ENCODE measurements at places on chromosomes 13 and 19.

DNA sequence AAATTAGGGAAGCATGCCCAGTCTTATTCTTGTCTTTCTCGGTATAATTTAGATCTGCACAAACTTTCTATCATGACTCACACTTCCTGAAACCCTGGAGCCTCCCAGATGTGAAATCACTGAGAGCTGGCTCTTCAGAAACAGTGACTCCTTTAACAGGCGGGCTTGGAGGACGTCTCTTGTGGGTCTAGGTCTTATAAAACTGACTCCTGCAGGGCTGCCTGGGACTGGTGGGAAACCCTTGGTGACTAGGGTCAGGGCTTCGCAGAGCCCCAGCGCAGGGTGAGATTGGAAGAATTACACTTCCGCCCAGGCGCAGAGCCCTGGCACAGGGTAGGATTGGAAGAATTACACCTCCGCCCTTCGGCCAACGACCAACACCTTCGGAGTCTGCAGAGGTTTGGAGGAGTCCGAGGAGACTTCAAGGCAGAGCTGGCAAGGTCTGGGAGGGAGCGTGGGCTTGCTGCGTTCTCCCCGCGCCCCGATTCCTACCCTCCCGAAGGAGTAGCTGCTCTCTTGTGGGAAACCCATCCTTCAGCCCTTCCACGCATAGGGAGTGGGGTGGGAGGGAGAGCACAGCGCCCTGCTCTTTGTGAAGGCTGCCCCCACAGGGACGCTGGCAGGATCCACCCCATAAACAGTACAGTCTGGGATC is 43.4 kb upstream of the MAP3K10 start:
- peak; percentile 60 for DNase-seq

DNA sequence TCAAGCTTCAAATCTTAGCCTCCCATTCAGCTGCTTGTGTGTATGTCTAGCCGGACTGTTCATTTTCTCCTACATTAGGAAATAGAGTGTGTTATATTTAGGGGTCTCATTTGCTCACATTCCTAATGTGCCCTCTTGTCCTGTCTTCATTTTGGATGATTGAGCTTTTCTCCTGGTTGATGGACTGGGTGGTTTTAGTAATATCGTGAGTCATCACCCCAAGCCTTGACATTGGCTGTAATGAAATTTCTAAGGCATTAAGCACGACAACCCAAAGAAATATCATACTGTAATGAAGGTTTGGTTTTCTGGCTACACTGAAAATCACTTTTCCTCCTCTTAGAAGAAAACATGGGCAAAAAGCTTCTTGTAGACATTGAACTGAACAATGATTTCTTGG is 110.7 kb upstream of the WASF3 start:
- no peak for DNase-seq

DNA sequence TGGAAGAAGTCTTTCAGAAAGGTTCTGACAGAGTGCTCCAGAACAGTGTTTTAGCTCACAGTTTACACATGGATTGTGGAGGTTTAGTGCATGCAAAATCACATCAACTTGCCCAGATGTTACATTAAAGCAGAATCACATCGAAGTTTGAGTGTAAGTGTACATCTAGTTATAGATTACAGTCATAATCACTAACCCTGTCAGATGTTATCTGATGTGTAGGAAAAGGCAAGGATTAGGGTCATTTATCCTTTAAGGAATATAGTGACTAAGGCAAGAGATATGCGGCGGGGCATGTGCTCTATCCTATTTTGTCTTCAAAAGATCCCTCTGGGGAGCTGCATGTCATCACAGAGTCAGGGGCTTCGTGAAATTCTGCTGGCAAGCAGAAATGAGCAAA is 66.9 kb downstream of the CYSLTR2 start:
- no peak for DNase-seq

DNA sequence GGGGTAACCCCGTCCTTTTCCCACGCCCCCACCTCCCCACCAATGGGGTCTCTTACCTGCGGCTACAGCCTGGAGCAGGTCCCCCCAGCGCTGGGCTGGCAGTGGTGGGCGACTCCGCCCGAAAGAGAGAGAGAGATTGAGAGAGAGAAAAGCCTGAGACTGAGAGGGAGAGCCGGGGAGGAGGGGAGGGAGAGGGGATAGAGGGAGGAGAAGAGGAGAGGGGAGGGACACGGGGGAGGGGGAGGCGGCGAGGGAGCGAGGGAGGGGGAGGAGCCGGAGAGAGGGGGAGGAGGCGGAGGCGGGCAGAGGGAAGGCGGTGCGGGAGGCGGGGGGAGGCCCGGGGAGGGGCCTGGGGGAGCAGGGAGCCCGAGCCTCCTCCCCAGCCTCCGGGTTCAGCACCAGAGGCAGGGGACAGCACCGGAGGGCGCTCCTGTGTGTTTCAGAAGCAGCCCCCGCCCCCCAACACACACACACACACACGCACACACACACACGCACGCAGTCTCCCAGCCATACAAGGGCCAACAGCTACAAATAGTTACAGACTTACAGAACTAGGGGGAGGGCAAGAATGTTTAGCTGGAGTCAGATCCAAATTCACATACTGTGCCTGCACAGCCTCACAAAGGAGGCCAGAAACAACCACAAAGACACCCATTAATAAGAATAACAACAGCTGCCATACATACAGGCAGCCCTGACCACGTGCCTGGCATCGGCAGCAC is at the start of gene SLC8A2:
TSS of gene SLC8A2 (minus strand) at position 161 of the 725 bp plus-strand sequence. CDS start 5,490 bp downstream, outside the sequence.
- peak; percentile 42 for DNase-seq

DNA sequence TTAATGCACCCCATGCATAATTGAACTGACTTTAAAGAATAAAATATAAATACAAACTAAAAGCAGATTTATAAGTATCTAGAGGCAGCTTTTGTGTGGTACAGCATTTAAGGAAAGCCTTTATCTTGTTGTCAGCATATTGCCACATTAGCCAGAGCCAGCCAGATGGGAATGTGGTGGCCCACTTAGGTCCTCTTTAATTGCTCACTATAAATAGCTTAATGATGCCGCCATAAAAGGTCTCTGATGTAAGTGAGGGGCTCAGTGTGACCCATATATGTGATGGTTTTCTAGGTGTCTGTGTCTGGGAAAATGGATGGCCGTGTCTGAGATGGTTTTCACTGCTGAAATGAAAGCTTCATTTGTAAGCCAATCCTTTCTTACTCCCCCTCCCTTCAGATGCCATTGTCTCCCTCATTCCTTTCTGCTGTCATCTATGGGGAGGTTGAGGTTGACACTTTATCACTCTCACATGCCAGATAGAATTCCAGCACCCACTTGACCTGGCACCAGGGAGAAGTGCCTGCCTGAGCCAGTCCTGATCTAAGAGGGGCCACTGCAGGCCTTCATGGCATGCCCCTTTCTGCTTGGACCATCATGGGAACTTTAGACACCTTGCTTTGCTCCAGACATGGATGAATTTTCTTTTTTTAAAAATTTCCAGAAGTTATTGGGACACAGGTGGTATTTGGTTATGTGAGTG is 135.3 kb downstream of the MTUS2 start:
- DNase-seq = no peak

DNA sequence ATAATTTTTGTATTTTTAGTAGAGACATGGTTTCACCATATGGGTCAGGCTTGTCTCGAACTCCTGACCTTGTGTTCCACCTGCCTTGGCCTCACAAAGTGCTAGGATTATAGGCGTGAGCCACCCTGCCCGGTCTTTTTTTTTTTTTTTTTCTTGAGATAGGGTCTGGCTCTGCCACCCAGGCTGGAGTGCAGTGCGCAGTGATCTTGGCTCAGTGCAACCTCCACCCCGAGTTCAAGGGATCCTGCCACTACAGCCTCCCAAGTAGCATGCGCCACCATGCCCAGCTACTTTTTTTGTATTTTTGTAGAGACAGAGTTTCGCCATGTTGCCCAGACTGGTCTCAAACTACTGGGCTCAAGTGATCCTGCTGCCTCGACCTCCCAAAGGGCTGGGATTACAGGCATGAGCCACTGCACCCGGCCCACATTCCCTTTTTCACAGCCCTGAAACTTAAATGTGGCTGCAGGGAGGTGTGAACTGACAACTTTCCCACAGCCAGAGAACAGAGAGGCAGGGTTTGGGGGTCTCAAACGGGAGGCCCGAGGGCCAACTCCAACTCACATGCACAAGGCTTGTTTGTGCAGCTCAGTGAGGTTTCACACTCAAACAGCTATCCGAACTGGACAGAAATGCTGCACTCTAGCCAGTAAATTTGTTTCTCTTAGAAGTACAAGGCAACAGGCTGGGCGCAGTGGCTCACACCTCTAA is 4.4 kb upstream of the S1PR5 start:
- DNase-seq = no peak

GRCh38 chr13:93233997-93234416 is 7.4 kb downstream of the GPC6 start:
- DNase-seq = no peak

GRCh38 chr13:76038920-76039716 is 403.0 kb downstream of the LMO7 start:
- no peak for DNase-seq

GRCh38 chr13:39876258-39876657 is 220.8 kb downstream of the COG6 start:
- peak; percentile 84 for DNase-seq

DNA sequence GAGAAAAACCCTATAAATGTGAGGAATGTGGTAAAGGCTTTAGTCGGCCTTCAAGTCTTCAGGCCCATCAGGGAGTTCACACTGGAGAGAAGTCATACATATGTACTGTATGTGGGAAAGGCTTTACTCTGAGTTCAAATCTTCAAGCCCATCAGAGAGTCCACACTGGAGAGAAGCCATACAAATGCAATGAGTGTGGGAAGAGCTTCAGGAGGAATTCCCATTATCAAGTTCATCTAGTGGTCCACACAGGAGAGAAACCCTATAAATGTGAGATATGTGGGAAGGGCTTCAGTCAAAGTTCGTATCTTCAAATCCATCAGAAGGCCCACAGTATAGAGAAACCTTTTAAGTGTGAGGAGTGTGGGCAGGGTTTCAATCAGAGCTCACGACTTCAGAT is 11.7 kb downstream of the ZNF226 start:
- DNase-seq = no peak

DNA sequence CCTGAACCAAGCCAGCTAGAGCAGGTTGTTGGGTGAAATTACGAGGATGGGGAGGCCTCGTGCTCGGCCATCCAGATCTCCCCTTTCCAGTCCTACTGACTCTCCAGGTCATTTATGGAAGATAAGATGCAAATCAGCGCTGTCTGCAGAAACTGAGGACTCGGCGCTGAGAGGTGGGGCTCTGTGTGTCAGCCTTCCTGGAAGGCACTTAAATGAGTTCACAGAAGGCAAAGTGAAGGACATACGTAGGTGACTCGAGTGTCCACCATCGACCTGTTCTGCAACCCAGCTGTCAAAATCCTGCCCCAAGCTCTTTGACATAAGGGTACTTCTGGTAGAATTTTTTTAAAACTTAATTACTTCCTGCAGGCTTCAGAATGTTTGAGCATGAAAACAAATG is 86.4 kb downstream of the RAB20 start:
- DNase-seq = no peak

Measured in HFFc6 (cell line).